ENCODE measurements at places on chromosomes 1 and 21.
A peak's percentile ranks its signal among the peaks of the same experiment; 100 is the strongest.

GRCh38 chr1:151237678-151238466 is 16.7 kb upstream of the PSMD4 start:
- DNase-seq = no peak

GRCh38 chr1:70910013-70910412 is 137.6 kb downstream of the PTGER3 start:
- no peak for DNase-seq

GRCh38 chr1:206012086-206012859 is 9.1 kb upstream of the RAB7B start:
- peak; percentile 39 for DNase-seq

- DNase-seq = no peak
These were observed 29.8 kb downstream of the CD48 start for GRCh38 chr1:160681891-160682140.

GRCh38 chr1:156608981-156609380 is 7.7 kb upstream of the GPATCH4 start:
- peak; percentile 59 for DNase-seq

DNA sequence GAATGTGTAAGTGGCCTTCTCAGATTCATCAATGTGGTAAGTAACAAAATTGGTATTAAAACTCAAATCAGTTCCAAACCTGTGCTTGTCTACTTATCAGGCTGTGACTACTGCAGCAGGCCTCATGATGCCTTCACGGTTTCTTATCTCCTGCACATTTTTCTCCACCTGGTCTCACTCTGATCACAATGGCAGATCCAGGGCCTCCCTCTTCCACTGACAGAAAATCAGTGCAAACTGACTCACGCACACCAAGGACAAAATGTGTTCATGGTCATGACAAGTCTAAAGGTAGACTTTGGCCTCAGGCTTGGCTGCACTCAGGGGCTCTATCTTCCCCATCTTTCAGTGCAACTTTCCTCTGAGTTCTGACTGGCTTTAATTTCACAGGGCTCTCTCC is 56.7 kb upstream of the ATP1A1 start:
- DNase-seq = no peak

GRCh38 chr1:153396461-153396860 is 5.6 kb upstream of the S100A8 start:
- DNase-seq = no peak

DNA sequence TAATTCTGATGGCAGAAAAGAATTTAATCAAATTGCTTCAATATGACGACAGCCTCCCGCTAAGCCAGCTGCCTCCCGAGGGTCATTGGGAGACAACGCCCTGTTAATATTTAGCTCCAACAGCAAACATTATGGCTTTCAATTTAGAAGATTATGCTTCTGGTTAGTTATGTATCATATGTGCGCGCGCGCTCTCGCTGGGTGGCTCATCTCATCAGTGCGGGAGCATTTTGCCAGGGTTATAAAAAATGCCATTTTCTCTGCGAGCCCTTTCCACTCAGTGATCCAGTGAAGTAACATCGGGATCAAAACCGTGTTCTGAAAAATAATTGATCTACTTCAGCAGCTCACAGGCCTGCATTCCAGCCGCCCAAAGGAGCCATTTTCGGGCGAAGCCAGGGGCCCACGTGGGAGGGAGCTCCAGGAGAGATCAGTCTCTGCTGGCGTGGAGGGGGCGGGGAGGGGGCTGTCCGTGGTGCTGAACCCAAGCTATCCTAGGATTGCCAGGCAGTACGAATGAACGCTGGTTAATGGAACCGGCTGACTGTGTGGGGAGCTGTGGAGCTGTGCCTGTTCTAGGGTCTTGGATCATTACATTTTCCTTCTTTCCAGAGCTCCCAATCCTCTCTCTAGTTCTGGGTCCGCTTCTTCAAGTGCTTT is 219.1 kb upstream of the ZC3H12A start:
- no peak for DNase-seq

GRCh38 chr21:15837645-15838044 is 107.9 kb downstream of the USP25 start:
- no peak for DNase-seq

DNA sequence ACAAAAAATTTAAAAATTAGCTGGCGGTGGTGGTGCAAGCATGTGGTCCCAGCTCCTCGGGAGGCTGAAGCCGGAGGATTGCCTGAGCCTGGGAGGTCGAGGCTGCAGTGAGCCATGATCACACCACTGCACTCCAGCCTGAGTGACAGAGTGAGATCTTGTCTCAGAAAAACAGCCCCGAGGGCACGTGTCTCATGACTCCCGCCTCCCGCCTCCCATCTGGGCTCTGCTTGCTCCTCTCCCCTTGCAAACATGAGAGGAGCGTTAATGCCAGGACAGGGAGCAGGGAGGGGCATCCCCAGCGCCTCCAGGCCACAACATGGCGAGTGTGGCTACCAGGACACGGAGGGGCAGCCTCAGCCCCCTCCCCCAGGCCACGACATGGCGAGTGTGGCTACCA is 28.3 kb downstream of the FAAP20 start:
- DNase-seq = no peak

DNA sequence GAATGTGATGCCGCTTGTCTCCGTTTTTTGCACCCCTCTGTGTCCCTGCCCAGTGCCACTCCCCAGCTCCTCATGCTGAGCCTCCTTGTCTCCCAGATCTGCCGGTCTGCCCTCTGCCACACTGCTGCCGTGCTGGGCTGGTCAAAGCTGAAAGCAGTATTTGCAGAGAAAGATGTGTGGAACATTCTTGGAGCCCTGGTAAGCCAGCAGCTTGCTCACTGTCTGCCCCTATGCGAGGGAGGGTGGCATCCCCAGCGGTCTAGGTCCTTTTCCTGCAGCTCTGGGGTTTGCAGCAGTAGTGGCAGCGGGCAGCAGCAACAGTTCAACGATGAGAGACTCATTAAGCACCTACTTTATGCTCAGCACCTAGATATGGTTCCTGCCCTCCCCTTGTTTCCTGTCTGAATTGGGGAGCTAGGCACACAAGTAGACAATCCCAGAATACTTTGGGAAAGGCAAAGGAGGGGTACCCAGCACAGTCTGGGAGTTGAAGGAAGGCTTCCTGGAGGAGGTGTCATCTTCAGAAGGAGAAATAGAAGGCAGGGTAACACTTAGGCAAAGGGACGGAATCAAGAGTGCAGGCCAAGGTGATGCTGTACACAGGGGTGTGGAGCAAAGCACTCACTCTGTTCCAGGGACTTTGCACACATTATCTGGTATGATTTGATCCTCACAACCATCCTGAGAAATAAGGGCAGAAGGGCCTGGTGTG is 63.1 kb downstream of the KIF21B start:
- no peak for DNase-seq

- DNase-seq = no peak
These were observed 187.7 kb downstream of the TRABD2B start for GRCh38 chr1:47809301-47810084.

- DNase-seq = no peak
These were observed 39.1 kb downstream of the TFF3 start for GRCh38 chr21:42276076-42276475.

DNA sequence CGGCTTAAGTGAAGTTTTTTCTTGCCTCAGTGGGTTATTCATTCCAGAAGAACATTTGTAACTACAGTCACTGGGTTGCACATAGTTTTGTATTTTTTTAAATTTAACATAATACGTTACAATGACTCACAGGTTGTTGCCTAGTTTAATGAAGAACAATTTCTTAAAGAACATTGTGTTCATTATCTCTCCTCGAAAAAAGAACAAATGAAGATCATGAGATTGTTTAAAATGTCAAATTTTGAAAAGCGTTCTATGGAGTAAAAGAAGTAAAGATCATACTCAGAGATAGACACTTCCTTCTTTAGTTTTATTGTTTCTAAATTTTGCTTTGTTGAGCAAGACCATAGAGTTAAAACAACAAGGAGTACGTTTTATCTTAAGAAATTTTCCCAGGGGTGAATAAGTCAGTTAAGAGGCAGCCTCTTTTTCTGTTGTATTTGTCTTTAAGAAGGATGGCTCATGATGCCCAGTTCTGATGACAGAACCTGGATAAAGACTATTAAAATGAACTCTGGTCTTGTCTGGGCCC is 10.5 kb upstream of the SLAMF1 start:
- DNase-seq = no peak

GRCh38 chr1:231177936-231178335 is 16.1 kb downstream of the TRIM67 start:
- no peak for DNase-seq

DNA sequence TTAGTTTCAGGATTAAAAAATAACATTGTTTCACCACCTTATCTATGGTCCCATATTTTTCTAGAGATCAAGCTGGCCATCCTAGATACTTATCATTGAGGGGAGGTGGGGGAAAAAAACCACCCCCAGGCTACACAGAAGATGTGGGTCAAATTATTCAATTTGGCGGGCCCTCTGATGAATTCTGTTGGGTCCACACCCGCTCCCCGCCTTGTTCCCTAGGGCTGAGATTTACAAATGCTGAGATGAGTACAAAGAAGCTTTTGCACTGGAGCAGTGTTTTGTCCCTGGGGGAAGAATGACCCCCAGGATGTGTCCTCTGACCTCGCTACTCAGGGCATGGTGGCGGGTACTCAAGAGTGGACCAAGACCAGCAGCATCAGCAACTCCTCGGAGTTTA is 246.9 kb upstream of the TMEM51 start:
- no peak for DNase-seq
